ENCODE measurements at places on chromosomes 12 and 14.

DNA sequence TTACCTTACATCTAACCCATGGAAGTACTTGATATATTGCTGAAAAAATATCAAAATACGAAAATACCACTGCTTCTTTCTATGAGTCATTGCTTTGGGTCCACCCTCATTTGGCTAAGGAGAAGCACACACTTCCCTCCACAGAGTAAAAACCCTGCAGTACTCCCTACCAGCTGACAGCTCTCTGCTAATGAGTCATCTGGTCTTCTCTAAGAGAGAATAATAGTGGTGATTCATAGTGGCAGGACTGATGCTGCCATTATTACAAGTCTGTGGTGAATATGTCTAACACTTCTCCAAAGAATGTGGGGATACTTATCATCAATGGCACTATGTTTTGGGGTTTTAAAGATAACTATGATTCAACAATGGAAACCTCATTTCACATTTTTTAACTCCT, 90.7 kb downstream of the PPFIA2 start:
- H3K4me1 ChIP-seq = no peaks in the 10 kb centered on the region
- no peak for DNase-seq
- H3K27ac ChIP-seq = no peak overlapping the region

DNA sequence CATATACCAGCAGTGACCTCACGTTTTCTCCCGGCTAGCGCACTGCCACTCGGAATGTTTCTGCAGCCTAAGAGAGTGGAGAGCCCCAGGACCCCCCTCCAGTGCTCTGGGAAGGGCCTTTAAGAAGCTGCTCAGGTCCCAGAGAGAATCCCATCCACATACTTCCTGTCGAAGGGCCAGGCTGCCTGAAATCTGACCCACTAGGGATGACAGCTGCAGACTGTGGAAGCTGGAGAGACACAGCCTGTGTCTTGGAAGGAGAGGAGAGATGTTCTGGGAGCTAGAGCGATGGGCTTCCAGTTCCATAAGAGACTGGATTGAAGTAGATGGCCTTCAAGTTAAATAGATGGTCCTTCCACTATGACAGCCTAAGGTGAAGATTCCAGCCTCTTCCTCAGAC, 54.4 kb downstream of the IQSEC3 start:
- no peak for DNase-seq
- no peaks in the 10 kb centered on the region for H3K27me3 ChIP-seq

- H3K4me1 ChIP-seq = peaks cover 11% of the 10 kb centered on the region
- H3K27me3 ChIP-seq = no peaks in the 10 kb centered on the region
- H3K4me3 ChIP-seq = no peak overlapping the region
- H3K27ac ChIP-seq = no peak overlapping the region
- DNase-seq = no peak
Observed at GRCh38 chr14:99267381-99267780, 4.6 kb downstream of the BCL11B start.

DNA sequence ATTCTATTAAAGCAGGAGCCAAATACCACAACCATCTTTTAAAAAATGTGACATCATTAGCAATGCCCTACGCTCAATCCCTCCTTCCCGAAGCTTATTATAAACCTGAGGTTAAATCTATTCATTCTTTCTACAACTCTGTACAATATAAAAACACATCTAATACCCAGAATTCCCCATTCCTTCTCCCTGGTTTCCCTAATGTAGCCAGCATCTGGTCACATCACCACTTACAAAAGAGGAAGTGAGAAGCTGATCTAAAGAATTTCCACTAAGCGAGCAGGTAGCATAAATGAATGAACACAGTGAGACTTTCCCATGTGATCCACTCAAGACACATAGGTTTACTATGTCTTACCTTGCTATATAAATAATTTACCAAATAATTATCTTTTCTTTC, 90.4 kb downstream of the LRP6 start:
- no peaks in the 10 kb centered on the region for H3K4me1 ChIP-seq
- H3K36me3 ChIP-seq = peaks cover 2% of the 10 kb centered on the region
- no peak for DNase-seq
- no peaks in the 10 kb centered on the region for H3K27me3 ChIP-seq

- H3K4me3 ChIP-seq = no peak overlapping the region
- no peak for DNase-seq
- no peaks in the 10 kb centered on the region for H3K27me3 ChIP-seq
- H3K27ac ChIP-seq = no peak overlapping the region
- H3K4me1 ChIP-seq = peaks cover 1% of the 10 kb centered on the region
Observed at GRCh38 chr12:1552171-1552570, 42.2 kb downstream of the FBXL14 start.

Data from iPS DF 6.9 (cell line).